NCI-H748 treated with DMSO at 0.1 percent for 48 hours (cell line): ENCODE measurements at places on chromosomes 3 and 15.

- no peak for DNase-seq
Measured at GRCh38 chr3:152038490-152038889, 165.0 kb downstream of the SUCNR1 start.

GRCh38 chr15:80418892-80419537 is 14.8 kb downstream of the ARNT2 start:
- no peak for DNase-seq

DNA sequence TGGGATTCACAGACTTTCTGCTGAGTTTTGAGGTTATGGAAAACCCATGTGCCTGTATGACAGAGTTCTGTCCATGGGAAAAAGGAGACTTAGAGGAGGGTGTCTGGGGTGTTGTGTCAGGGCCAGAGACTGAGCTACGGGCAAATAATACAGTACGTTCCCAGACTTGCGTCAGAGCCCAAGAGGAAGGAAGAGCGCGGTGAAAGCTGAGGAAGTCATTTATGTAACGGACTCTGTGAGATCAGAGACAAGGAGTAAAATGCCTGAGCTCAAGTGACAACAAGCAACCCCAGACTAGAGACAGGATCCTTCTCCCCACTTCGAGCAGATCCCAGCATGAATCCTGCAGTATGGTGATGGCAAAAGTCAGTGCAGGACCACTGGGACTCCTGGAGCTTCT is 368.6 kb upstream of the MCTP2 start:
- DNase-seq = no peak

- no peak for DNase-seq
Measured at GRCh38 chr3:155747946-155748290, 3.0 kb upstream of the PLCH1 start.

- DNase-seq = no peak
Measured at GRCh38 chr15:52221730-52222129, 30.5 kb upstream of the GNB5 start.

- DNase-seq = no peak
Measured at GRCh38 chr3:110589341-110589740, 482.3 kb upstream of the NECTIN3 start.

GRCh38 chr3:156745766-156746165 is 71.4 kb downstream of the TIPARP start:
- DNase-seq = no peak

DNA sequence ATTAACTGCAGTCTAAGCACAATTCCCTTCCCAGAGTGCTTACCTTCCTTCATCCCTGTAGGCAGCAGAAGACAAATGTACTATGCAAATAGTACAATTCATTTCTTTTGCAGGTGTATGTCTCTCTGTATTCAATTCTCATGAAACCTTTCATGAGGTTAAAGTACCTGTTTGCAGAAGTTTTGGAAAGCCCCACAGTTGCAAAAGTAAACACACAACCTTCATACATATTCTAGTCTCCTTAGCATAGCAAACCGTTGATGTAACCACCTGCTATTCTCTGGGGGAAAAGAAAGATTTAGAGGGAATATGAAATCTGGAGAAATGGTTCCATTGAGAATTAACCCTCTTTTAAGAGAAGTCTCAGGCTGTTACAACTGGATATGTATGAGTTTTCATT is 200.3 kb upstream of the SUCLG2 start:
- no peak for DNase-seq

DNA sequence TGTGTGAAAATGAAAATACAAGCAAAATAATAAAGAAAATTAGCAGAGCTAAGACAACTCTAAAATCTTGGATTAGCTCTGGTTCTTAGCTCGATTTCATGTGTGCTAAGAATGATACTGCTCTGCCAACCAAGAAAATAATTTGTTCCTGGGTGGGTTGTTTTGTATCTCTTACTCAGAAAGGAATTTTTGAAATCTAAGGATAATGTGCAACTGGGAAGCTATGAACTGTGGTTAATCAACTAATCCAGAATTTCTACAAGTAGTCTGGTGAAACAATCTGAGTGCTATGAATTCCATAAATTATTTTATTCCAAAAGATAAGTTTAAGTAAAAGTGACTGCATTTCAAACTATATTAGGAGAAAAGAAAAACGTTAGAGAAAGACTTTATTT is 92.0 kb downstream of the TFDP2 start:
- no peak for DNase-seq

- DNase-seq = peak; percentile 58
Measured at GRCh38 chr15:27250223-27250622, 279.2 kb downstream of the GABRG3 start.

DNA sequence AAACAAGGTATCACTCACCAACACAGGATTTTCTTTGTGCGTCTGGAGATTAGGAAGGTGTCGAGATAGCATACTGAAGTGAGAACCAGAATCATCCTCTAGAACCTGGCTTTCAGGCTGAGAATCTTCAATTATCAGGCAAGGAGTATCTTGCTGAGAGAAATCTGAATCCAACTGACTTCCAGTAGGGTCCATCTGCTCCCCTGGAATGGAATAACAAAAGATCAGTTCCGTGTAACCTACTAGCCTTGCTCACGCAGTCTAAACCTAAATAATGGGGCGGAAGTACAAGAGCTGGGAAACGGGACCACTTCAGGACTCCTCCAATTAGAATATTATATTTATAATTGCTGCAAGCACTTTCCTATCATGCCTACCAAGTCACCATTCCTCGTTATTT is 690 bp downstream of the TP53BP1 start:
- DNase-seq = peak; percentile 1

GRCh38 chr3:19250959-19251610 is 102.8 kb downstream of the KCNH8 start:
- no peak for DNase-seq

DNA sequence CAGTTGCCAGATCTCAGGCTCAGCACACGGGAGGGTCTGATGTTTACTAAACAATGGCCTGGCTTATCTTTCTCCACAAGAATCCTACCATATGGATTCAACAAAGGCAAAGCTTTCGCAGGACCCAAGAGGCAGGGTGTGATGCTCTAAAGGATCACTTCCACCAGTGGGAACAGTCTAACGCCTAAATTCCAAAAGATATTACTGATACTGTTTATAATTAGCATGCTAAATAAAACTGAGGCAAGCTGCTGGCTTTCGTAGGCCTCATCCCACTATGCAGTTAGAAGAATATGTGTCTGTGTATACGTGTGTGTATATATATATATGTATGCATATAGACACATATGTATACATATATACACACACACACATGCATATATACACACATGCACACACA is 22.3 kb downstream of the RORA start:
- DNase-seq = no peak
